Activated T-cell treated with anti-CD3 and anti-CD28 coated beads, Interleukin-2, amount 50 U/mL, for 48 hours (primary cell): ENCODE measurements at places on chromosomes 16 and 17.

DNA sequence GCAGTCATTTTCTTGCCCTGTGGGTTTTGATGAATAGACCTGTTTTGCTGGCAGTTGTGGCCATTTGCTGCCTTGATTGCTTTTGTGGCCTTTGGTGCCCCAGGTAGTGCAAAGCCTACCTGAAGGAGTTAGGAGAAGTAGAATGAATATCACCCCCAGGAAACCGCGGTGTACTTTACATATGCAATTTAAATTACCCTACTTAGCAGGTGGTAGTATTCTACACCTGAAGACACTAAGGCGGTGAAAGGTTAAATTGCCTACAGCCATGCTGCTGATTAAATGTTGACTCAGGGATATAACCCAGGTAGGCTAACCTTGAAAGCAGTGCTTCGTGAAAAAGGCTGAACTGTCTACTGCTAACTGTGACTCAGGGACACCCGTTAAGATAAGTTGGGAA, 27.2 kb upstream of the WWOX start:
- DNase-seq = no peak

GRCh38 chr17:78016852-78017251, 58.3 kb downstream of the TNRC6C start:
- DNase-seq = no peak

- DNase-seq = no peak
Observed at GRCh38 chr16:22189473-22190080, 16.5 kb upstream of the EEF2K start.

GRCh38 chr17:14737984-14738651, 437.2 kb downstream of the HS3ST3B1 start:
- no peak for DNase-seq

GRCh38 chr16:5490499-5490898, 392.9 kb upstream of the EEF2KMT start:
- peak; percentile 44 for DNase-seq

- DNase-seq = no peak
Observed at GRCh38 chr16:50402298-50402895, 33.6 kb upstream of the BRD7 start.

DNA sequence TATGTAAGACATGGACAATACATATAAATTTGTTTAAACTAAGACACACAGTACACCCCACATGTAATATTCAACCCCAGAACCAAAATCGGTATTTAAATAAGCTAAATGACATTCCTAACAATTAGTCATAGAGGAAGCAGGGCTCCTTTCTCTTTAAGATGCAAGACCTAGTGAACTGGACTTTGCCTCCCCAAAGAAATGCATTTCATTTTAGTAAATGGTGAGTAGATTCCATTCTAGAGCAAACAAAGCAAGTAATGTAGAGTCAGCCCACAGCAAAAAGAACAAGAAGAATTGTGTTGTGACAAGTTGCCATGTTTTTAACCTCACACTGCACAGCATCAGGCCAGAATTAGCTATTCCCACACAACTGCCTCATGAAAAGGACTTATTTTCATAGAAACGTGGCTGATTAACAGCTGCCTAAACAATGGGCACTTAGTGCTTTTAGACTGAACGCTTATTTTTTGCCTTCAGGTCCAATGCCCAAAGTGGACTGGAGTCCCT, 14.4 kb downstream of the DNAJC7 start:
- no peak for DNase-seq

DNA sequence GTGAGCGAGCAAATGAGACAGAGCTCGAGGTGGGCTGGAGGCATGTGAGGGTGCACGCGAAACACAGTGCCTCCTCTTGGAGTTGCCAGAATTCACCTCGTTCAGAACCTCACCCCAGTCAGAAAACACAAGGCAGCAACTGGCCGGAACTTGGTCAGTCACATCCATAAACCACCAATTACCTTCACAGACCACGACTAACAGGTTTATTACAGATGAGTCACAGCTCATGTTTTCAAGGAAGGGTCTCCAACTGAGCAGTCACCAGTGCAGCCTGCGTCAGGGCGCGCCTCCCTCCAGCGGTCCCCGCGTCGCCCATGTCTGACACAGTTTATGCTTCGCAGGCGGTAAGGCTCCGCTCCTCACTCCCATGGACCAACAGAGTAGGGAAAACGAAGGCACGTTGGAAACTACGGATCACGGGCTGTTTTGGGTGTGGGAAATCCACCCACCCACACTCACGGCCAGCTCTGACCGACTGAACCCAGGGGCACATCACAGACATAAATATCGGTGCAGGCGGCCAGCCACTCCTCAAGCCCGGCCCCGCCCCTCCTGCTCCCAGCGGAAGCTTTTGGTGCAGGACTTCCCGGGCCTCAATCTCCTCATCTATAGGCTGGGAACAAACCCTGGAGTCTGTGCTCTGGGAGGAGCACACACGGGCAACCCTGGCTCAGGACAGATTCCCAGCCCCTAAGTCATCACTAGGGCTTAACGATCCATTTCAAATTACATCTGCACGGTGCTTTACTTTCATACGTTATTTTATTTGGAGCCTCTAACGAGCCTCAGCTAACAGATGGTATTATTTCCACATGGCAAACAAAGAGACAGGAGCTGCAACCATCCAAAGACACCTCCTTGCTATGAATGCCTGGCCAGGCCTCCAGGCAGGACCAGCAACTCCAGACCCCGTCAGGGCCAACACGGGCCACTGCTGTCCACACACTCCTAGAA, 126.3 kb downstream of the ZNF778 start:
- no peak for DNase-seq

- no peak for DNase-seq
Observed at GRCh38 chr17:80413771-80414507, 1.0 kb upstream of the ENDOV start.

DNA sequence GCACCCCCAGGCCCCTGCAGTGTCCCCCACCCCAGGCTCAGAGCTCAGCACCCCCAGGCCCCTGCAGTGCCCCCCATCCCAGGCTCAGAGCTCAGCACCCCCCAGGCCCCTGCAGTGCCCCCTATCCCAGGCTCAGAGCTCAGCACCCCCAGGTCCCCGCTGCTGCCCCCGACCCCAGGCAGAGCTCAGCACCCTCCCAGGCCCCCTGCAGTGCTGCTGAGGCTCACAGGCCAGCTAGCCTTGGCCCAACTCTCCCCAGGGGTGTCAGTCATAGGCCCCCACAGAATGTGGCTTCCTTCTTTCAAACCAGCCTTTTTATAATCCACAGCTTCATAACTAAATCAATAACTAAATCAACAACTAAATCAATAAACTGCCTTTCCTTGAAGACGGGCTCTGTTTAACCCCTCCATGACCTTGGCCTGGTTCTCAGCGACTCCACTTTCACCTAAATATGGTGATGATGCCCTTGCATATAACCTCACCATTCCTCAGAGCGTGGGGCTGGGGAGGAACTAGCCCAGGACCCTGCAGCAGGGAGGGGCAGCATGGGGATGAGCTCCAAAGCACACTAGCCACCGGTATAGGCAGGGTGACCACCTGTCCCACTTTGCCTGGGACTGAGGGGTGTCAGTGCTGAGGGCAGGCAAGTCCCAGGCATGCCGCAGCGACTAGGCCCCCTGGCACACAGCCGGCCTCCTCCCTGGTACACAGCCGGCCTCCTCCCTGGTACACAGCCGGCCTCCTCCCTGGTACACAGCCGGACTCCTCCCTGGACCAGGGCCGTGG, 5.0 kb downstream of the NOTUM start:
- no peak for DNase-seq

DNA sequence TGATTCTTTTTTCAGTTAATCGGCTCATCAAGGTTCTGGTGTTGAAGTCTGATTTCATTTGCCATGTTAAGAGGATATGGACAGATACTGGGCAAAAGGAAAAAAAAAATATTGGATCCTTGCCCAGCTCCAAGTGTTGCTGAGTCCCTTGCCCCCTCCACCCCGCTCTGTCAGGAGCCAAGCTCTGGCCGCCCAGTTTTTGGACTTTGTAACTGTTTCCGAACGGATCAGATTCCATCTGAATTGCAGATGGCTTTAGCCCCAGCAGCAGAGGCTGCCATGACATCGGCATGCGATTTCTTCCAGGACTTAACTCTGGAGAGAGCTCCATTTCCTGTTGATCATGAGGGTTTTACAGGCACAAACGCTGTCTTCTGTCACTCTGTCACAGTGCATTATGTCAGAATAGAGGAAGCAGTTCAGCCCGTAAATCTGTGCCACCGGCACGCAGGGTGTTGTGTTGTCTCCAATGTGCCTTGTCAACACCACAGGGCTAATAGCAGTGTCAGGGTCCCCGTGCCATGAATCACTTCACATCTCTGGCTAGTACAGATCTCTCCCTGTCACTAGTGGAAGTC, 615.6 kb downstream of the MAF start:
- DNase-seq = no peak

- no peak for DNase-seq
Observed at GRCh38 chr17:5034651-5035050, 575 bp downstream of the SLC52A1 start.

DNA sequence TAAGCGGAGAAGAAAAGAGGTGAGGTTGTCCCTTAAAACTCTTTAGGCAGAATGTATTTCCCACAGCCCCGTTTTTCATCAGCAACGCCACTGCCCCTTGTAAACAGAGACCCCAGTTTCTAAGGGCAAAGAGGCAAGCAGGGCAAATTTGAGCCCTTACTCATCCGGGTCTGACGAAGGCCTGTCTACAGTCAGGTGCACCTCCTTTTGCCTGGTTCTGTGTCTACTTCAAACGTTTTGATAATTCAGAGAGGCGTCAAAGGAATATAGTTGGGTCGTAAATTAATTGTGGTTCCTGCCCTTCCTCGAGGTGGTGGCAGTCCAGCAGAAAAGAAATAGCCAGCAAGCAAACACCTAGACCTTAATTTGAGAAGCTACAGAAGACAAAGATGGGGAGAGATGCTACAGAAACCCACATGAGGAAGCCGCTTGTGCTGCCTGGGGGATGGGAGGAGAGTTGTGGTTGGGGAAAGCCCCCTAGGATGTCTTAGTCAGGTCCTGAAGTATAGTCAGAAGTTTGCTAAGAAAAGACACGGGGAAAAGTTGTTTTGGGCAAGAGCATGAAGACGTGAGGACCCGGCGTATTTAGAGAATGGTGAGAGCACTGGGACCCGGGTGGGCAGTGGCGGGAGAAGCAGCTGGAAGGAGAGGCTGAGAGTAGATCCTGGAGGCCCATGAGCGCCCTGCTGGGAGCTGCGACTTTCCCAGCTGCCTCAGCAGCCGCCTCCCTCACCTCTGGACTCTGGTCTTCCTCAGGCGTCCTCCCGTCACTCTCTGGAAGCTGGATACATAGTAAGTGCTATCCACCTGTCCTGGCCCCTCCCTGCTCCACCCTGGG, 2.4 kb downstream of the FBRS start:
- DNase-seq = peak; percentile 82

GRCh38 chr16:75203667-75204409, 3.1 kb downstream of the CTRB2 start:
- DNase-seq = no peak
